ENCODE measurements at places on chromosomes 7 and 10. TPM values are rescaled to one million over a fixed set of nuclear protein-coding genes. Genes with fewer than 3 reads are reported as not detected.

DNA sequence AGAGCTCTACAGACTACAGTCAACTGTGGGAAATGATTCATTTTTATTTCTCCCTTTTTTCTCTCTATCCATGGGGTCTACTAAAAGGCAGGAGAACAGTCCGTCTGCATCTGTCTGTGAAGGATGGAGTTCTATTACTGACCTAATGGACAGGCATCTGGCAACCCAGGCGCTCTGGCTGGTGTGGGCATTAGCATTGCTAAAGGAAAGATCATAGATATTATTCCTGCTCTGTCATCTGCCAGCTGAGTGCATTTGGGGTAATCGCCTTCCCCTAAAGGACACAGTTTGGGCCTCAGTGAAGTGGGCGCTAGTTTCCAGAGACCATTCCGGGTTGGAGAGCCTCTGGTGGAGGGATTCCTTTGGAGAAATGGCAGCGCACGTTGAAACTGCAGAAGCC is 201.3 kb upstream of the TCERG1L start:
- H3K4me1 ChIP-seq = no peaks in the 10 kb centered on the region
- H3K36me3 ChIP-seq = no peaks in the 10 kb centered on the region
- no peak for DNase-seq
- H3K4me3 ChIP-seq = no peak overlapping the region
- H3K27ac ChIP-seq = no peak overlapping the region
- H3K27me3 ChIP-seq = no peaks in the 10 kb centered on the region

GRCh38 chr10:32141018-32141807 is 85.0 kb upstream of the KIF5B start:
- H3K36me3 ChIP-seq = no peaks in the 10 kb centered on the region
- DNase-seq = no peak
- peaks cover 7% of the 10 kb centered on the region for H3K4me1 ChIP-seq
- H3K27ac ChIP-seq = no peak overlapping the region
- no peak overlapping the region for H3K4me3 ChIP-seq

GRCh38 chr10:45253183-45253914 is 62.1 kb downstream of the OR13A1 start:
- H3K4me3 ChIP-seq = no peak overlapping the region
- H3K36me3 ChIP-seq = no peaks in the 10 kb centered on the region
- no peak overlapping the region for H3K27ac ChIP-seq
- peaks cover 10% of the 10 kb centered on the region for H3K4me1 ChIP-seq
- DNase-seq = no peak
- H3K27me3 ChIP-seq = peaks cover 13% of the 10 kb centered on the region

Gene DNAJC1
- total RNA-seq = 28.6 TPM

DNA sequence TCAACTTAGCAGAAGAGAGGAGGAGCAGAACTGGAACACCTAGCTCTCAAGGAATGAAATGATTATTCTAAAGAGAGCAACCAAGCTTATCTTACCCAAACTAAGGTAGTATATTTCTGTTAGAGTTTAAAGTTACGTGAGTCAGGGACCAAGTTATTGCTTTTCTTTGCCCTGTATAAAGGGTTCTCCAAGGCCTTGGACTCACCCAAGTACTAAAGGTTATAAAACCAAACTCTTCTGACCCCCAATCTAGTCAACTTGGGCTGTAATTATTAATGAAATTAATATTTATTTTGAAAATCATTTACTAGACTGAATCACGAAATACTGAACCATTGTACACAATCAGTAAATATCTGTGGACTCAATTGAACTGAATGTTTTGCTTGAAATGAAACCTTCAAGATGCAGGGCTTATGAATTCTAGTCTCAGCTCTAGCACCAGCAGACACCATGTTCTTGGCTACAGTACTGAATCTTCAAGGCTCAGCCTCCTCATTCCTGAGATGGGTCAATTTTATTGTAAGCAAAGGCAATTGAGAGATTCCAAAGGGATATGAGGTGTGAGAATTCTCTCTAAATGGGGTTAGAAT is 1.8 kb upstream of the CYP2C19 start:
- no peaks in the 10 kb centered on the region for H3K36me3 ChIP-seq
- H3K4me3 ChIP-seq = no peak overlapping the region
- no peaks in the 10 kb centered on the region for H3K4me1 ChIP-seq
- no peak for DNase-seq
- H3K27me3 ChIP-seq = no peaks in the 10 kb centered on the region
- no peak overlapping the region for H3K27ac ChIP-seq
